ENCODE measurements at places on chromosomes 2 and 18.

DNA sequence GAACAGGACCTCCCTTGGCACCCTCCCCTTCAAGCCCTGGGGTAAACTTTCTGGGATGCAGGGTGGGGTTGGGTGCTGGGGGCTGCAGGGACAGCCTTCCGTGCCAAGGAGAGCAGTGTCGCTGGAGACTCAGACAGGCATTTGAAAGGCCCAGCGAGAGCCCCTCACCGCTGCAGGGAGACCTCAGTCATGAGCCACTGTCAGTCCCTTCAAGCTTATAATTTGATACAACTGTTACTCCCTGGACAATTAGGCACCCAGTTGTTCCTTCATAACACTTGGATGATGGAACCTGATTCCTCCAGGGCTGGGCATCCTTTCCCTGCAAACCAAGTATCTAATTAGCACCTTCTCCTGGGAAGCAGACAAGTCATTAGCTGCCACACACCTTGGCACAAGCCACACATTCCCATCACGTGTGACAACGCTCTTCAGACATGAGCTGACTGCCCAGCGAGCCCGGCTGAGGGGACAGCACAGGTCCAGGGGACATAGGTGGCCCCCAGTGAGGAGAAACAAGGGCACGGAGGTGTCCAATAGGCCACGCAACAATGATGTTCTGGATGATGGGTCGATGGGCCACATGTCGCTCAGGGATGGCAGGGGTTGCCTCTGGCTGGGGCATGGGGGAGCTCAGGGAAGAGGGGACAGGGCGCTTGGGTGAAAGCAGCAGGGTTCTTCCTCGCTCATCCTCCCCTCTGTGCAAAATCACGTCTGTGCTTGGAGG, 59.6 kb downstream of the KCNF1 start:
- DNase-seq, result no peak

DNA sequence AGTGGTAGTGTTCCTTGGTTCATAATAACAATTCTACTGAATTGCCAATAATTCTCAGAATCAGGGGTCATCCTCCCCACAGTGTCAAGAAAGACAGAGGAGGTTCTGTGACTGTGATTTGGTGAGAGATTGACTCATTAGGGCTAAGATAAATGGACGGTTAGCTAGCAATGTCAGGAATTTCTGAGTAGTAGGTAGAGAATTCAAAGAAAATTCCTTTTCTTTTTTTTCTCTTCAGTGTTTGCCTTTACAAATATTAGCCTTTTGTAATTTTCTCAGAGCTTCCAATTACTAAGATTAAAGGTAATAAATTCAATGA, 16.8 kb upstream of the CRIM1 start:
- no peak for DNase-seq

- DNase-seq, result no peak
These were observed 13.2 kb downstream of the CEP76 start for GRCh38 chr18:12689256-12689850.

DNA sequence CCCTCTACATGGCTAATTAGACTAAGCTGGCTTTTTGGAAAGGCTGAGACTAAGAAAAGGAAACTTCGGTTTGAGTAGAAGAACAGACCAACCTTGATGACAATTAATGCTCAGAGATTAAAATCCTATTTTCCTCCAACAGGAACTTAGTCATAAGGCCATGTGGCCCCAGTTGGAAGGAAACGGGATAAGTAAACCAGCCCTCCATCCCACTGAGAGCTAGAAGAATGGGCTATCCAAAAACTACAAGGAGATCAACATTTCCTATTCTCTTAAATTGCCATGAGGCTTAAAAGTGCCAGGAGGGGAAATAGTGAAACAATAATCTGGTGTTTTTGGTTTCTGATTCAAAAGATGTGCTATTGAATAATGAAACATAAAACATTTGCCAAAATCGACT, 216.6 kb downstream of the PAX3 start:
- DNase-seq, result no peak

DNA sequence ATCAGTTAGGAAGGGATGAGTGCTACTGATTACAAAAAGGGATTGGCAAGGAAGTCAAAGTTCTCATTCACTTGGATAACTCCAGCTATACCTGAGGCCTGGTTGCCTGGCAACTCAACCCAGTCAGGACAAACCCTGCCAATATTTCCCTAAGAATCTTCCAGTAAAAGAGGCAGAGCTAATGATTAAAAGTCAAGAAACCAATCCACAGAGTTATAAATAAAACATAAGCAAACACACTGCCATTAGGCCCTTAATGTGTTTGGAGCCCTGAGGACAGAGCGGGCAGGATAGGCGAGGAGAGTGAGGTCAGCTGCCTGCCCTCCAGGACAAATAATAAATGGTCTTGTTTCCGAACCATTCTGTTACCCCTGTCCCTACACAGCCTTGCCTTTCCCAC, 215.6 kb upstream of the NABP1 start:
- DNase-seq, result no peak

DNA sequence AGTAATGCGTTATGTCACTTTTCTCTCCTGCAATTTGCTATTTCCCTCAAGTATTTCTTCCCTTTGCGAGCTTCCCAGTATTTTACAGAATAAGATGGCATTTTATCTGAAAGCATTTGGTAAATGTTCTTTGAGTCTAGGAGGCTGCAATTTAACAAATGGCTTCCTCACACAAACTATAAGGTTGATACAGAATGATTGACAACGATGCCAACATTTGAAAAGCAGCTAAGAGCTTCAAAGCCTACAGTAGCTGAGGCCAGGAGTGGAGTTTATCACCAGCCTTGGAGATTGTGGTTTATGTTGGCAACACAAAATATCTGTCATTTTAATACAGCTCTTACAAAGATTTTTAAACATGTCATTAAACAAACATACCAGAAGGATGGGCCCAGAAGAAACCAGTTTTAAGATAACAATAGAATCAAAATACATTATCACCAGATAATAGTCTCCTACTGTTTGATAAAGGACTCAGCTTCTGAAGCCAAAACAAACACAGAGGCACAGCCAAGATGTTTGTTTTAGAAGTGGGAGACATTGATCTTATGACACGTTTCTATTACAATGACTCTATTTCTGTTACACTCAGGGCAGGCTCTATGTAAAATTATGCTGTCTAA, 711.4 kb upstream of the ACVR2A start:
- no peak for DNase-seq

DNA sequence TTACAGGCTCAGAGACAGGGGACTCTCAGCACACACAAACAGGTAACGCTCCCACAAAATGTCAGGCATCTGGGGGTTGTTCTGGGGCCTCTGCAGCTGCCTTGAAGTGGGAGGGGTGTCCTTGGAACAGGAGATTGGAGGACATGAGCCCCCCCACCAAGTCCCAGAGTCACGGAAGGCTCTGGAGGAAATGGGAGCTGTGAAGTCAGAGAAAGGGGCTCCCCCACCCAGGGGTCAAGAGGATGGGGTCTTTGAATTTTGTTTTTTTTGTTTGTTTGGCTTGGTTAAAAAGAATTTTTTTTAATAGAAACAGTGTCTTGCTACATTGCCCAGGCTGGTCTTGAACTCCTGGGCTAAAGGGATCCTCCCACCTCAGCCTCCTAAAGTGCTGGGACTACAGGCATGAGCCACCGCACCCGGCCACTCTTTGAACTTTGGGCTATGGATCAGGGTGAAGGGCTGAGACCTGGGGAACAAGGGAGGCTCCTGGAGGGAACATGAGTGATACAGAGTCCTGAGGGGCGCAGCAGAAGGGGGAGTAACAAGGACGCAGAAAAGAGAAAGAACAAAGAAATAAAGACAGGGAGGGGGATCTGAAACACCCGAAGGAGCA, 46.8 kb downstream of the TNS1 start:
- DNase-seq, result no peak

DNA sequence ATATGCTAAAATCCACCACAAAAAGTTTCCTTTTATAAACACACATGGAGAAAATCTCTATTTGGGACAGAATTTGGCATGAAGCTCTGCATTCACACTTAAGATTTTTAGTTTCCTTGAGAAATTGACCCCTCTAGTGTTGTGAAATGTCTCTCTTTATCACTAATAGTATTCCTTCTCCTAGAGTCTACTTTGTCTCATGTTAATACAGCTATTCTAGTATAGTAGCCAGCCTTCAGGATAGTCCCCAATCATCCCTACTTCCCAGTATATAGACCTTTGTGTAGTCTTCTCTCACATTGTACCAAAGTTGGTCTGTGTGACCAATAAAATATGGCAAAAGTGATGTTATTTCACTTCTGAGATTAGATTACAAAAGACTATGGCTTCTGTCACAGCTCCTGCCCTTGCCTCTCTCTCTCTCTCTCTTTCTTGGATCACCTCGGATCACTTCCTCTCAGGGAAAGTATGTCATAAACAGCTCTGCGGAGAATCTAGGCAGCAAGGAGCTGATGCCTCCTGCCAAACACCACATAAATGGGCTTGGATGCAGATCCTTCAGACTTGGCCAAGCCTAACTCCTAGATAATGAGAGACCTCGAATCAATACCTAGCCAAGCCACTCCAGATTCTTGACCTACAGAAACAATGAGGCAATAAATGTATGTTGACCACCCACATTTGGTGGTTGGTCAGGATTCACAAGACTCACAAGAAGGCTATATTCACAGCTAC, 59.7 kb upstream of the NABP1 start:
- no peak for DNase-seq

DNA sequence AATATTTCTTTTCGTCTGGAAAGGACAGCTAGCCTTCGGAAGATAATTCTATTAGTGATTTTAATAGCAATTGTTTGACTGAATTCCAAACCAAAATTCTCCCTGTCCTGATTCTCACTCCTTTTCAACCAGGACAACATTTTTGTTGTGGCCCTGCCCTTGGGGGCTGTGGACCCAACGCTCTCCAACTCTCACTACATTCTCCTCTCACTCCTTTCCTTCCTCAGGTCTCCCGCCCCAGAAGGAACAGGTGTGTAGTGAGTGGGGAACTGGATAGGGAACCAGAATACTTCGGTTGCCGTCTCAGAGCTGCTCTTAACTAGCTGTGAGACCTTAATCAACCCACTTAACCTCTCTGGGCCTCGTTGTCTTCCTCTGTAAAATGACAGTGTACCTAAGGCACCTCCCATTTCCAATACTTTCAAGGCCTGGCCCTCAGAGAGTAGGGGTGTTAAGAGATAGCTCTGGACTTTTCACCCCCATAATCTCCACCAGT, 638 bp upstream of the ADD2 start:
- no peak for DNase-seq

- no peak for DNase-seq
These were observed 112.2 kb downstream of the GALNT3 start for GRCh38 chr2:165681841-165682240.

GRCh38 chr2:3785220-3785889, 82.0 kb downstream of the DCDC2C start:
- no peak for DNase-seq

GRCh38 chr2:229101314-229101713, 169.8 kb downstream of the PID1 start:
- DNase-seq, result no peak

GRCh38 chr2:148764815-148765214, 110.2 kb upstream of the KIF5C start:
- DNase-seq, result no peak

- no peak for DNase-seq
These were observed 44.9 kb downstream of the TGOLN2 start for GRCh38 chr2:85282914-85283313.

- DNase-seq, result no peak
These were observed 36.8 kb downstream of the ATF2 start for GRCh38 chr2:175131252-175131651.

All from activated CD8-positive, alpha-beta memory T cell treated with anti-CD3 and anti-CD28 coated beads for 24 hours (primary cell).